Stimulated activated CD8-positive, alpha-beta memory T cell treated with anti-CD3 and anti-CD28 coated beads, Interleukin-2, amount 100 ng/mL, for 48 hours (primary cell): ENCODE measurements at places on chromosomes 6 and 20.

DNA sequence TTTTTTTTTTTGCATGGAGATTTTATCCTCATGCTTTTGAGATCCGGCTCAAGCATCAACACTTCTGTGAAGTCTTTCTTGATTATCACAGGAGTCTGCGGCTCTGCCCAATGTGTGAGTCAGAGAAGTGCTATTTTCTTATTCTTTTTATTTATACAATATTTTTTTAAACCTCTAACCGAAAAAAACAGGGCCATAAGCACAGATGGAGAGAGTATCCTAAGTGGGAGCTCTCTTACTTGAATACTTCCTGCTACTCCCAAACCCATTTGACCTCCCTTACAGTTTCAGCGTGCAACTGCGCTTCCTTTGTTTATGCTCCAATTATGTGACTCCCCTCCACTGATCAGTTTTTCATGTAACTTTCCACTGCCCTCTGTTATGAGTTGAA lies 8.7 kb upstream of the ATXN1 start:
- no peak for DNase-seq

DNA sequence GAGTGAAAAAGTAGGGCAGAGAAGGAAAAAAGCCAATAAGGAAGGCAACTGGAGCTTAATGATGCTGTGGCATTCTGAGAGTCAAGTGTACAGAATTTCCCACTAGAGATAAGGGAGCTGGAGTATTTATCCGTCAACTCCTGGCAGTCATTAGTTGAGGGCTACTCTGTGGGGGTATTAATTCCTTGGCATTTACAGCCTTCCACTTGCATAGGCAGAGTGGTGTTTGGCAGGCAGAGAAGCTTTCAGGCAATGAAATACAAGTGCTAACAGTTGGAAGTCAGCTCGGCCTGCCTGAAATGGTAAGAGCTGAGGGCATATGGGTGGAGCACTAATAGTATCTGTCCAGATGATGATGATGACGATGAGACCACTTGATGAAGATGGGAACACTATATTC lies 207.3 kb upstream of the FLRT3 start:
- no peak for DNase-seq

DNA sequence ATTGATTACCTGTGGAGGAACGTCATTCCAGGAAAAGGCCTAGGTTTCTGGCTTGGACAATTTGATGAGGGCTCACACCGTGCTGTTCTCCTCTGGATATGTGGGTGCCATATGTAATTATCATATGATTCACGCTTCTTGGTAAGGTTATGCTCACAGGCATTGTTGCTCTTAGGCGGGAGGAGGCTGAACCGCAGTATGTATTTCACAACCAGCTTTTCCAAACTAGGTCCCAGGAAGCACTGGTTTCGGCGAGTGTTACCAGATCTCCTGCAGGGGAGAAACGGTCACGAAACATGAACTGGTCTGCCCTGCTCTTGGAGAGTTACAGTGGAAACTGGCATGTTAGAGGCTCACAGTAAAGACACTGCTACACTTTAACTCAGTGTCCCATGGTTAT lies 793 bp upstream of the FAM50B start:
- DNase-seq, result no peak

GRCh38 chr6:120945905-120946594 lies 388.2 kb downstream of the TBC1D32 start:
- DNase-seq, result no peak

DNA sequence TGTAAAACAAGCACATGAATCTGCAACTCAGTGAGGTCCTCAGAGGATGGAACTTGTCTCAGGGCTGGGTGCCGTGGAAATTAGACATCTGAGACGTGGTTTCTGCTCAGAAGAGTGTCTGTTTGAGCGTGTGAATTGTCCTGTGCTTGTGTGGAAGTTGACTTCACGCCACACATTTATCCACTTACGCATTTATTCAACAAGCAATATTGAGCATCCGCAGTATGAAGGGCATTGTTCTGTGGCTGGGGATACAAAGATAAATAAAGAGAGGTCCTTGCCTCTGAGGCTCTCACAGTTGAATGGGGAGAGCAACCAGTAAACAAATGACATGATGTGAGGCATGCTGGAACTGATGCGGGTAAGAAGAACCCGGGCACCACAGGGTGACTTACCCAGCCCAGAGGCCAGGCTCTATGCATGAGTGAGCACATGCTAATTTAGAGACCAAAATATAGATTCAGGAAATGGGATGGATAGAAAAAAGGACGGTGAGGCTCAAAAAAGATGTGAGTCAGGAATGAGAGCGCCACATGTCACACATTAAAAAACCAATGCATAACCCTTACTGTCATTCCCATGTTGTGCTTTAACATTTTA lies 60.4 kb downstream of the SOBP start:
- no peak for DNase-seq

- DNase-seq, result no peak
Observed at GRCh38 chr6:99434702-99435530, 9.8 kb upstream of the PNISR start.

DNA sequence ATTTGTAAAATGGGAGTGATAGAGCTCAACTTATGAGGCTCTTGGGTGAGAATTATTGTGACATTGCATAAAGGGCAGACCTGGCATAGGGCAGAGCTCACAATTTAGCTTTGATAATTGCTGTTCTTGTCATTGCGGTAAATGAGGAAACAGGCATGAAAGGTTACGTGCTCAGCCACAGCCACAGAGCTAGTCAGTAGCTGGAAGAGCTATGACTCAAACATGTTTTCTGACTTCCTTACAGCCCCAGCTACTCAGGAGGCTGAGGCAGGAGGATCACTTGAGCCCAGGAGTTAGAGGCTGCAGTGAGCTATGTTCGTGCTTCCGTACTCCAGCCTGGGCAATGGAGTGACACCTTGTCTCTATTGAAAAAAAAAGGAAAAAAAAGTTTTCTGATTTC lies 3.5 kb upstream of the GHRH start:
- DNase-seq, result no peak

GRCh38 chr20:16043931-16044330 lies 529.3 kb downstream of the KIF16B start:
- DNase-seq, result no peak

DNA sequence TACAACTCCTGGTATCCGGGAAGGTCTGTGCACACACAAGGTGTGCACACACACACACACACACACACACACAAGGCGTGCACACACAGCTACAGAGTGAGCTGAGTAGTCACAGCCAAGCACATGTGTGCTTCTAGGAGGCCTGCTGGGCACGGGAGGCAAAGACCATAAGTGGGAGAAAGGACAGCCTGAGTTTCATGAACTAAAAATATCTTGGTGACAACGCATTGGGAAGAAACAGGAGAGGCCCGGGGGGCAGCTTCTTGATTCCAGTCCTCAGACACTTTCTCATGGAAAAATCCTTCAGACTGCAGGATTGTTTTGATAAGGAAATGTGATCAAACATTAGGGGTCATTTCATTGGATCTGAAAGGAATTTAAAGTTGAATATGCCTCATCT lies 2.6 kb downstream of the TRAF3IP2 start:
- no peak for DNase-seq

GRCh38 chr20:19971116-19971515 lies 46.0 kb upstream of the NAA20 start:
- DNase-seq, result no peak

- DNase-seq, result no peak
Observed at GRCh38 chr6:154092326-154092962, 53.4 kb downstream of the OPRM1 start.

DNA sequence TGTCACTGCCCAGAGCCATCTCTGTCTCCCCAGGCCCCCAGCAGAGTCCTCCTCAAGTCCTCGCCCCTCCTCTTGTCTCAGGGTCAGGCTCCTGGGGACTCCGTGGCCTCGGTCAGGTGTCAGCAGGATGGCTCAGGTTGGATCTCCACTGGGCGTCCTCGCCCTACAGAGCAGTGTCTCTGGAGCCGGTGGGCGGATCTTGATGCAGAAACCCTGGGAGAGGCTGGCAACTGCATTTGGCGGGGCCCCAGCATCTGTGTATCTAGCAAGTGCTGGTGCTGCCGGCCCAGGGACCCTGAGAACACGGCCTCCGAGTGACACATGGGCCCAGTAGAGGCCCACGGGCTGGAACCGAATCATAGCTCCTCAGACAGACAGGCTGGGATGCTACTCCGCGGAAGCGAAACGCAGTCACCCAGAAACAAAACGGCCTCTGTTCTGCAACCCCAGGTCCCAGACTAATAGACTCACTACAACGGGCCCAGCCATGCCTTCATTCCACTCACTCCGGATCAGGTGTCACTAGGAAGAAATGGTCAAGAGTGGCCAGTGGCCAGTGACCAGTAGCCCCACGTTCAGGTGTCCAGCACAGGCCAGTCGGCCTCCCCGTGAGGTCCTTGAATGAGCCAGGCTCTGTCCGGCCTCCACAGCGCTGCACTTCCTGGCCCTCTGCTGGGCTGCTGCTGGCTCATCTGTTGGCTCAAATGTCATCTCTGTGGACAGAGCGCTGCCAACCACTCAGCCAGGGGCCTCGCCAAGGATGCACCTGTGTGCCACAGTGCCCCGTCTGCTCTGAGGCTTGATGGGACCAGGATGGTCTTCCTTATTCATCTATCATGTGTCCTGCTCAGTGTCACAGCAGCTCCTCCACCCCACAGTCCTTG lies 12.6 kb upstream of the FRMD1 start:
- DNase-seq, result no peak

- no peak for DNase-seq
Observed at GRCh38 chr6:3227363-3228045, at the start of gene TUBB2B. Gene TUBB2B, minus strand, starts transcription at chr6:3227653. Its CDS starts 110 bp downstream, at chr6:3227543.

- DNase-seq, result no peak
Observed at GRCh38 chr20:3307078-3307477, 68.1 kb upstream of the SLC4A11 start.

GRCh38 chr20:9323622-9324021 lies 190.8 kb upstream of the LAMP5 start:
- no peak for DNase-seq

GRCh38 chr6:15329197-15329671 lies 83.4 kb downstream of the JARID2 start:
- DNase-seq, result no peak

DNA sequence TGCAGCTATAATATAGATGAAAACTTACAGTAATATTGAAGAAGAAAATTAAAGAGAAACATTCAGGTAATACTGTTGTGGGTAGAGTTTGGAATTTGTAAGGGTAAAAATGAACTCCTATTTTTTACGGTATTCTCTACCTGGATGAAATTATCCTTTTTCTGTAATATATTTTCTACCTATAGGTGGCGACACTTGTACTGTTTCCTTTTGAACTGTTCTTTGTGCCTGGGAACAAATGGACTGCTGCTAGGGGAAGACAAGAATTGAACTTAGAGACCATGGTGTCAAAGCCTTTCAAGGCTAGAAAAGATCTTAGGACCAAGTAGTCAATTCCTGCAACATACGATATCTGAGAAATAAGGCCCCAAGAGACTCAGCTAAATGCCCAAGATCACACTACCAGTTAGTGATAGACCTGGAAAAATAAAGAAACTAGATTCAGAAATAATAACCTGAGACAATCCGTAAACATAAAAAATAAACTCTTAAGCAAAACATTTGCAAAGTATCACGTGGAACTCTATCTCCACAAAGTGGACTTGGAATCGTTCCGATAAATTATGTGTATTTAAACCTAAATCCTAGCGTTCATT lies 383.8 kb downstream of the TFAP2A start:
- no peak for DNase-seq

DNA sequence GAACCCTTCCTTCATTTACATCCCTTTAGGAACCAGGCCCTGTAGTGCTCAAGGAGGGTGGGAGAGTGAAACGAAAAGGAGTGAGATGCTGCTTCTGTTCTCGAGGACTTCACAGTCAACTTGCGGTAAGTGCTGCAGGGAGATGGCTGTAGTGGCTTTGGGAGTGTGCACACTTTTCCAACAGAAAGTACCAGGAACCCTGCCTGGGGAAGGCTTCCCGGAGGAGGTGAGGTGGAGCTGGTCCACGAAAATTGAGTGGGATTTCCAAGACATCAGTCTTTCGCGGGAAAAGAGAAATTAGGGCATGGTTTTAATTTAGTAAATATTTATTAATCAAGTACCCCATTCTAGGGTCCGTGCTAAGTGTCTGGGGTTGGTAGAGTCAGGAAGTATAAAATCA lies 12.7 kb downstream of the TRIM31 start:
- DNase-seq, result no peak

DNA sequence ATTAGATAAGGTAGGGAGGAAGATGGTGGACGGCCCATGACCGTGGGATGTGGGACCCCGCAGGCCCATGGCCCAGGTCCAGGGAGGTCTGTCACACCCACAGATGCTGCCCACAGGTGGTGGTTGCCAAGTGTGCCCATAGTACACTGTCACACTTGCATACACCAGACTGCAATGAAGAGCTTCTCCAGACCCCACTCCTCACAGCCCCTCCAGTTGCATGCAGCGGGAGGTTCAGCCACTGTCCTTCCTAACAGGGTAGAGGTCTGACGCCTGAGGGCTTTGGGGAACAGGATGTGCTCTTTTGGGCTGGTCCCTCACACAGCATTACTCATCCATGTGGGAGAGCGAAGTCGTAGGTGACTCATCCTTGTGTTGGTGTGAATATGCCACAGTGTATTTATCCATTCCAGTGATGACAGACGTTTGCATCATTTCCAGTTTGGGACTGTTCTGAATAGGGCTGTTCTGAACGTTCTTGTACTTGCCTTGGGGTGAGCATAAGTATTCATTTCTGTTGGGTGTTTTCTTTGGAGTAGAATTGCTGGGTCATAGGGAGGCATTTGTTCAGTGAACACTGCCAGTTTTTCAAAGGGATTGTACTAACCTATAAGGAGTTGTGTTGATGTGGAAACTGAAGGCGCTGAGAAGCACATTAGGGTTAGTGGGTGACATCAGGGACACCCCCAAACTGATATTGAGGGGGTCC lies 10.1 kb upstream of the PYGB start:
- peak; percentile 16 for DNase-seq

- DNase-seq, result no peak
Observed at GRCh38 chr20:22629927-22630326, 45.6 kb upstream of the FOXA2 start.

GRCh38 chr6:154367336-154367735 lies 10.7 kb upstream of the IPCEF1 start:
- DNase-seq, result no peak

GRCh38 chr6:37019065-37019450 lies 13.6 kb downstream of the FGD2 start:
- no peak for DNase-seq

DNA sequence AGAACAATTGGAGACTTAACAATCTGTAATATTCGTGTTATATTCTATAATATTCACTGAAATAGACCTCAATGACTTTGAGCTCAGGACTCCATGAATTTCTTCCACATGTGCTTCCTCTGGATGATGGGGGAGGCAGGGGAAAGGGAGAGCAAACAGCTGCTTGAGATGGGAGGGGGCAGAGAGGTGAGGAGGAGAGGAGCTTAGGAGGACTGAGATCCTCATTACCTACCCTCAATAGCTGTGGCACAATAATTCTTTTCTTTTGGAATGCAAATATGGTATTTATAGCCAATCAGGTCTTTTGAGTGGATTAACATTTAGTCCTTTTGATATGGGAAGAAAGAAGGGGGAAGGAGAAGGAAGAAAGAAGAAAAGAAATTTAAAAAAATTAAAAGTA lies 64.1 kb upstream of the ZNF217 start:
- DNase-seq, result no peak

GRCh38 chr20:6057691-6058090 lies 3.8 kb upstream of the LRRN4 start:
- no peak for DNase-seq

- no peak for DNase-seq
Observed at GRCh38 chr6:15623276-15624116, 39.3 kb downstream of the DTNBP1 start.
